GM20000 (cell line): ENCODE measurements at places on chromosomes 6 and 20.

- no peak for DNase-seq
Measured at GRCh38 chr20:53639128-53639527, 45.5 kb upstream of the ZNF217 start.

- DNase-seq = no peak
Measured at GRCh38 chr6:13851330-13851729, 37.0 kb upstream of the MCUR1 start.

- DNase-seq = no peak
Measured at GRCh38 chr6:83313882-83314281, 117.0 kb downstream of the ME1 start.

- DNase-seq = no peak
Measured at GRCh38 chr20:39111359-39112177, 149.4 kb downstream of the DHX35 start.

- DNase-seq = no peak
Measured at GRCh38 chr6:169451065-169451838, 197.6 kb upstream of the THBS2 start.

- peak; percentile 15 for DNase-seq
Measured at GRCh38 chr6:5173810-5174209, 86.9 kb downstream of the LYRM4 start.

- peak; percentile 22 for DNase-seq
Measured at GRCh38 chr6:22322103-22323030, 25.5 kb upstream of the PRL start.

- DNase-seq = no peak
Measured at GRCh38 chr6:142903812-142904211, 41.2 kb downstream of the HIVEP2 start.
